Pericardium fibroblast (primary cell): ENCODE measurements at places on chromosomes 13 and 19. TPM values are rescaled to one million over a fixed set of nuclear protein-coding genes. Genes with fewer than 3 reads are reported as not detected.

The ZNF540 gene
- total RNA-seq = 0.12 and 0.60 TPM in 2 replicates

The CEACAM16 gene
- total RNA-seq = not detected in 2 replicates

The FAM216B gene
- not detected in 2 replicates for total RNA-seq

The PLVAP gene
- total RNA-seq = 0.82 and 0.94 TPM in 2 replicates

The SMG9 gene
- total RNA-seq = 9.4 and 12.8 TPM in 2 replicates

The CEACAM7 gene
- total RNA-seq = not detected in 2 replicates

The FGF9 gene
- under 0.01 TPM in 1 of 2 replicates, not detected in the other for total RNA-seq

The RAB3A gene
- 2.0 and 2.2 TPM in 2 replicates for total RNA-seq

The TUBA3C gene
- total RNA-seq = not detected in 2 replicates

The ZNF69 gene
- 3.4 and 5.8 TPM in 2 replicates for total RNA-seq

The C1QTNF9 gene
- not detected in 2 replicates for total RNA-seq

The PTPRS gene
- 190 and 408 TPM in 2 replicates for total RNA-seq

The PSG6 gene
- total RNA-seq = not detected in 2 replicates

The JAK3 gene
- total RNA-seq = 3.1 and 8.5 TPM in 2 replicates

The SLC1A6 gene
- total RNA-seq = not detected in 2 replicates

The ZNF625 gene
- 0.26 and 5.8 TPM in 2 replicates for total RNA-seq

The TMEM145 gene
- total RNA-seq = not detected in 2 replicates

The ATP7B gene
- total RNA-seq = 2.2 and 6.8 TPM in 2 replicates

The DIAPH3 gene
- 1.5 and 8.8 TPM in 2 replicates for total RNA-seq

The COL5A3 gene
- 31.9 and 41.2 TPM in 2 replicates for total RNA-seq

The CLC gene
- total RNA-seq = not detected in 2 replicates

The DAND5 gene
- not detected in 2 replicates for total RNA-seq

The ZNF578 gene
- 0.70 and 3.2 TPM in 2 replicates for total RNA-seq

The LILRA2 gene
- not detected in 2 replicates for total RNA-seq

The GARIN5A gene
- 1.1 TPM in 1 of 2 replicates, not detected in the other for total RNA-seq

The RNF225 gene
- 0.09 TPM in 1 of 2 replicates, not detected in the other for total RNA-seq

The KLK15 gene
- total RNA-seq = not detected in 2 replicates

The PCDH17 gene
- under 0.01 and 31.2 TPM in 2 replicates for total RNA-seq

The CYP4F8 gene
- total RNA-seq = not detected in 2 replicates

The CCDC194 gene
- total RNA-seq = not detected in 2 replicates

The ZNF844 gene
- total RNA-seq = 3.7 and 5.4 TPM in 2 replicates

The VSTM1 gene
- total RNA-seq = not detected in 2 replicates

The ZNF823 gene
- 0.85 and 2.7 TPM in 2 replicates for total RNA-seq

The ZNF345 gene
- total RNA-seq = 3.2 and 4.7 TPM in 2 replicates

The RDH8 gene
- total RNA-seq = not detected in 2 replicates

The ZNF525 gene
- total RNA-seq = 2.3 and 3.5 TPM in 2 replicates

The DIRAS1 gene
- 3.7 and 9.1 TPM in 2 replicates for total RNA-seq

The ERVK3-1 gene
- 34.7 and 40.5 TPM in 2 replicates for total RNA-seq

The ZNF471 gene
- 1.5 and 4.6 TPM in 2 replicates for total RNA-seq

The SLC10A2 gene
- not detected in 2 replicates for total RNA-seq

The CLEC11A gene
- 172 and 192 TPM in 2 replicates for total RNA-seq
